ENCODE measurements at places on chromosomes 1 and 21.

GRCh38 chr1:248918131-248918530, 12.1 kb downstream of the PGBD2 start:
- DNase-seq: no peak

DNA sequence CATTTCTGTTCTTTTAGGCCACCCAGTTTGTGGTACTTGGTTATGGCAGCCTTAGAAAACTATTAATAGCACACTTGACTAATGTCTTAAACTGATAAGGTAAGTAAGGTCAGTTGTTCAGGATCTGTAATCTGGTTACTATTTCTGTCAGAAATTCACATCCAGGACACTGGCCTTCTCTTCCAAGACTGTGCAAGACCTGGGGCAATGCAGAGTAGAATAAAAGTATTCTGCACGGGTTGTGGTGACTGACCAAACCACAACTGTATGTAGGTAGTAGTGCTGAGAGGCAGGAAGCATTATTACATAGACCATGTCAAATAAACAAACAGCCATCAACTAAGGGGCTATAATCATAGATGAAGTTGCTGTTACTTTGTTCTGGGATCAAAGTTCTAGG, 46.7 kb downstream of the WARS2 start:
- no peak for DNase-seq

GRCh38 chr1:235008239-235008638, 120.4 kb downstream of the TOMM20 start:
- DNase-seq: no peak

- no peak for DNase-seq
Observed at GRCh38 chr1:10549904-10550664, 75.3 kb downstream of the PEX14 start.

DNA sequence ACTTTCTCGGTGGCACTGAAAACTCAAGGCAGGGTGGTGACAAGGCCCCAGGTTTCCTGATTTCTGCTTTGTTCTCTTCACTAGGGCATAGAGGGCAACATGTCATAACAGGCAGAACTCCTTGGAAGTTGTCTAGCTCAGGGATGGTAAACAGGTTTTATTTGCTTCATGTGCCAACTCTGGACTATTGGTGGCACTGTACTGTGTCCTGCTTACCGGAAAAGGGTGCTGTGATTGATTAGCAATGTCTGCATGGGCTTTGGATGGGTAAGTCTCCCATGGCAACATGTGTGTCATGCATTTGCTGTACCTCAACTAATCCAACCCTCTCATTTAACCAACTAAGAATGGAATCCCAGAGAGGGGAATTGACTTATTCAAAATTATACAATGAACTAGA, 70.7 kb upstream of the USP24 start:
- DNase-seq: no peak

- DNase-seq: no peak
Observed at GRCh38 chr1:206655471-206655882, 20.1 kb downstream of the DYRK3 start.
